ENCODE measurements at places on chromosomes 13 and 19.

GRCh38 chr13:30535046-30535445 is 69.3 kb upstream of the HMGB1 start:
- no peak for DNase-seq

GRCh38 chr13:44765001-44765471 is 188.9 kb upstream of the TSC22D1 start:
- no peak for DNase-seq

- DNase-seq, result no peak
Measured at GRCh38 chr13:36848199-36848982, 29.4 kb downstream of the RFXAP start.

GRCh38 chr13:42485272-42485671 is 88.7 kb upstream of the TNFSF11 start:
- no peak for DNase-seq

- no peak for DNase-seq
Measured at GRCh38 chr13:113148940-113149503, 9.4 kb upstream of the PROZ start.

GRCh38 chr19:18719541-18719940 is 36.1 kb downstream of the CRTC1 start:
- DNase-seq, result no peak

- DNase-seq, result no peak
Measured at GRCh38 chr19:51250786-51251467, at the start of gene SIGLECL1. TSS of gene SIGLECL1 (plus strand) at chr19:51251080. CDS start at chr19:51264073, 12,993 bp downstream.

GRCh38 chr13:94481941-94482340 is 2.5 kb upstream of the DCT start:
- no peak for DNase-seq

GRCh38 chr13:31908696-31909411 is 122.7 kb upstream of the FRY start:
- DNase-seq, result no peak

DNA sequence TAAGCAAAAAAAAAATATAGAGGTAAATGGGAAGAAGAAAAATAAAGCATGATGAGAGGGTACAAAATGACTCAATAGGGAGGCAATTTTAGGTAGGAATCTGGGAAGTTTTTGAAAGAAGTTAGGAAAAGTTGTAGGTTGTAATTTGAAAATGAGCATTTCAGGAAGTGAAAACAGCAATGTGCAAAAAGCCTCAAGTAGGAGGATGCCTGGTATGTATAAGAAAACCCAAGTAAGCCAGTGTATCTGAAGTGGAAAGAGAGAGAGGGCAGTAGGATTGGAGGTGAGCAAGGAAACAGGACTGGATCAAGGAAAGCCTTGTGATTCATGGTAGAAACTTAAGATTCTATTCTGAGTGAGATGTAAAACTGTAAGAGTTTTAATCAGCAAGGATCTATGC is 121.6 kb upstream of the SPRY2 start:
- DNase-seq, result no peak

DNA sequence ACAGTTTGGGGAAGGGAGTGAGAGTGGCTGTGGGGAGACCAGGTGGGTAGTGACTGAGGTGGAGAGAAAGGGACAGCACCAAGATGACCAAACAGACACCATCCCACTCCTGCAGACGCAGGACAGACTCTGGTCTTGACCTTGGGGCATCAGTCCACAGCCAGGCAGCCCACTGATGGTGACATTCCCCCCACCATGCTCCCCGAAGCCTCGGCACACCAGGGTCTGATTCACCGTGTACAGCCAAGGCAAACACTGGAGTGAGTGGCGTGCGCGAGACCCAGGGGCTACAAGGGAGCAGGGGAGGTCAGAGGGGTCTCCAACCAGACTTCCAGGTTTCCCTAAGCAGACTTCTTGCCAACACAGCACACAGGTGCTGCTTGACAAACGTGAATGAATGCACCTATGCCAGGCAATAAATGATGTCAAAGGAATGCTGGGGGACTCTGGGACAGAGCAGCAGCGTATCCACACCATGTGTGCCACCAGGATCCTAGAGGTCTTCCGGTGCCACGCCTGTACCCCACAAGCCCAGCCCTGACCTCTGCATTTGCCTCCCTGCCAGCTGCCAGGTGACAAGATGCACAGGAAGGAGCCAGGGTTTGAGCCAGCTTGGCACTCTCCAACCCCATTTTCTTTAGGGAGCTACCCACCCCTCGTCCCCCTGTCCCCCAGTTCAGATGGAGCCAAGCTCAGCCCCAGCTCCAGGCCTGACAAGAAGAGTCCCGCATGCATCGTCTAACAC is 18.5 kb downstream of the RANBP3 start:
- no peak for DNase-seq

DNA sequence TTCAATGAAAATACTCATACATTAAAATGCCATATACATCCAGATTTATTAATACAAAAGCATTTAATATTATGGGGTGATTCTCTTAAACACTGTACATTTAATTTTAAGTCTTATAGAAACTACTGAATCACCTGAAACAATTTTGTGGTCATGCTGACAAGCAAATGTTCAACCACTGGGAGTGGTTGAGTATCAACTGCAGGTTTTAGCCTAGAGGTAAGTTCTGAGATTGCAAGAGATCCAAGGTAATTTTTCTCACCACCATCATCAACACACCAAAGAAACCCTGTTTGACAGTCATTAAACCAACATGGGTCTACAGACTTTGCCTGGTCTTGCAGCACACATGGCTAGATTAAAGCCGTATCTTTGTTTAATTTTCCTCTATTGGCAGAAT is 196.3 kb downstream of the LHFPL6 start:
- DNase-seq, result no peak

DNA sequence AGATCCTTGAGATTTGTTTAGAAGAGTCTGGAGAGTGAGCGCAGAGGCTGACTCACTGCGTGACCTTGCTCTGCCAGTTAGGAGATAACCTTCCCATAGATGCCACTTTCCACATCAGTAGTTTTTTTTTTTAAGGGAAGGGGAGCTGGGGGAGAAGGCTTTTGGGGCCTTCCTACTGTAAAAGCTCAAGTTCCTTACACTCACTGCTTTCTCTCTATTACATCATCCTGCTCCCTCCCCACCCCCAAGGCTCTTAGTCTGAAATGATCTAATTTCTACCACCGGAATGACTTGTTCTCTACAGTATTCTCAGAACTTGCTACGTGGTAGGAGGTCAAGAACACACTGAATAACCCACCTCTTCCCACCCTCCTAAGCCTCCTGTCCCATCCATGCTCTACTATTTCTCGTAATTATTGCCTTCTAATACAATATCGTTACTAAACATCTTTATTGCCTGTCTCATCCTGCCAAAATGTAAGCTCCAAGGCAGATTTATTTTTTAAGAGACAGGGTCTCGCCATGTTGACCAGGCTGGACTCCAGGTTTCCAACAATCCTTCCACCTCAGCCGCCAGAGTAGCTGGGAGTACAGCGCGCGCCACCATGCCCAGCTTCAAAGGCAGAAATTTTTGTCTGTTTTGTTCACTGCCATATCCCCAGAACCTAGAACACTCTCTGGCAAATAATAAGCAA is 1.2 kb downstream of the LONP1 start:
- peak; percentile 42 for DNase-seq

GRCh38 chr19:32308431-32309077 is 36.9 kb upstream of the ZNF507 start:
- DNase-seq, result no peak

DNA sequence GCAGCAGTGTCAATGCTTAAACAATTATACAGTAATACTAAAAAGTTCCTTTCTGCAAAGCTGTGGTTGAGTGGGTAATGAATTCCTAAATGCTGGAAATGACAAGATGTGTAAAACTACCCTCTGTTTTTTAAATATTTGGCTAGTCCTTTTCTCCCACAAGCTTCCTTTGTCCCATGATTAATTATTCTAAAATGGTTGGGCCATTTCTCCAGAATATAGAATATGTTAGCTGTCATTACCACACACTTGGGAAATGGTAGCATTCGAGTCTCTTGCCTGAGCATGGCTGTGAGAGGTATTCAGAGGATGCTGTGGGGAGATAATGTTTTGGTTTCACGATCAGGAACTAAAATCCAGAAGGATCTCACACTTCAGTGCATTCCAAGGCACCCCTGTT is 1185.8 kb downstream of the UQCRFS1 start:
- DNase-seq, result no peak

DNA sequence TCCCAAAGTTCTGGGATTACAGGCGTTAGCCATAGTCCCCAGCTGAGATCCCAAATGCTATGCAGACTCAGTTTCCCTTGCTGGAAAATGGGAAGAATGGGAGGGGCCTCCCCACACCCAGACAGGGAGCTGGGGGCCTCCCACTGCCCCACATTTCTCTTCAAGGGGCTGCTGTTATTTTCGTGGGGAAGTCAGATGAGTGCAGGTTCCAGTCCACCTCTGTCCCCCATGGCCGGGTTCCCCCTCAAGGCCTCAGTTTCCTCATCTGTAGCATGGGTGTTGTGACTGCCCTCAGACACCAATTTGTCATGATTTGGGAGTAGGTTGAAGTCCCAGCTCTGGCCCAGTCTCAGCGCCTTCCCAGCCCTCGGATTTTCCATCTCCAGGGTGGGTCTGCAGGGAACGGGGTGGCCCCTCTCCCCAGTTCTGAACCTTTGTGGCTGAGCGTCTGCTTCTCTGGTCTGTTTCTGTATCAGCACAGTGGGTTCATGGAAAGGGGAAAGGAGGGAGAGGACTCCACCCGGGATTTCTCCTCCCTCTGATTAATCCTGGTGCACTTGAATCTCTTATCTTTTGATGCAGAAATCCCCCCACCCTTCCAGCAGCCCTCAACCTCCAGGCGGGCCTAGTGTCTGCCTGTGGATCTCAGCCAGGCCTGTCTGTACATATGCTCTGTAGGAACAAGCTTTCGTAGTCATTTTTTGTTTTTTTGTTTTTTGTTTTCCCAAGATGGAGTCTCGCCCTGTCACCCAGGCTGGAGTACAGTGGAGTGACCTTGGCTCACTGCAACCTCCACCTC is 12.2 kb downstream of the NFIC start:
- no peak for DNase-seq

- no peak for DNase-seq
Measured at GRCh38 chr13:104683789-104684188, 1617.6 kb upstream of the SLC10A2 start.

GRCh38 chr19:15583346-15583745 is 31.7 kb upstream of the CYP4F8 start:
- DNase-seq, result no peak

GRCh38 chr19:48284896-48285295 is 15.0 kb downstream of the ZNF114 start:
- no peak for DNase-seq

GRCh38 chr19:13699786-13700185 is 64.5 kb upstream of the MRI1 start:
- DNase-seq, result no peak

DNA sequence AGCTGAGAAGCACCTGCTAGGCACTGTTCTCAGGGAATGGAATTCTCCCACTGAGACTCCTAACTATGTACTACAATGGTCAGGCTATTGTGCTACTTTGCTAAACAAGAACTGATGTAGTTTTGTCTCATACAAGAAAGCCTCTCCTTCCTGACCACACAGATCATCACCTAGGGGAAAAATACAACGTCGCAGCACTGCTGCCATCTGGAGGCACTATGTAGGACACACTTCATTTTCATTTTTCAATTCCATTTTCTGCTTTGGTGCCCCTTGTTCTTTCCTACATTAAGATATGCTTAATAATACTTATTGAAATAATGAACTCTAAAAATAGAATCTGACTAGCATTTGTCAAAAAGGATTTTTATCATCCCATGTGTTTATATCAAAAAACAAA is 21.1 kb downstream of the PROSER1 start:
- no peak for DNase-seq

DNA sequence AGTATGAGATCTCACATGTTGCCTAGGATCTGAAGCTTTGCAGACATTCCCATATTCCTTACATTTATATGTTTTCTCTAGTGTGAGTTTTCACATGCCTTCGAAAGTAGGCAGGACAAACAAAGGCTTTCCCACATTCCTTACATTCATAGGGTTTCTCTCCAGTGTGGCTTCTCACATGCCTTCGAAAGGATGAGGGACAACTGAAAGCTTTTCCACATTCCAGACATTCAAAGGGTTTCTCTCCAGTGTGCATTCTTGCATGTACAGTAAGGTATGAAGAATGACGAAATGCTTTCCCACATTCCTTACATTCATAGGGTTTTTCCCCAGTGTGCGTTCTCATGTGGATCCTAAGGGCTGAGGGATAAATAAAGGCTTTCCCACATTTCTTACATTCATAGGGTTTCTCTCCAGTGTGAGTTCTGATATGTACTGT is 14.2 kb downstream of the ZNF699 start:
- no peak for DNase-seq

- DNase-seq, result no peak
Measured at GRCh38 chr19:45771311-45771933, 2.4 kb upstream of the SIX5 start.

GRCh38 chr19:28523619-28524018 is 689.3 kb downstream of the UQCRFS1 start:
- DNase-seq, result no peak

DNA sequence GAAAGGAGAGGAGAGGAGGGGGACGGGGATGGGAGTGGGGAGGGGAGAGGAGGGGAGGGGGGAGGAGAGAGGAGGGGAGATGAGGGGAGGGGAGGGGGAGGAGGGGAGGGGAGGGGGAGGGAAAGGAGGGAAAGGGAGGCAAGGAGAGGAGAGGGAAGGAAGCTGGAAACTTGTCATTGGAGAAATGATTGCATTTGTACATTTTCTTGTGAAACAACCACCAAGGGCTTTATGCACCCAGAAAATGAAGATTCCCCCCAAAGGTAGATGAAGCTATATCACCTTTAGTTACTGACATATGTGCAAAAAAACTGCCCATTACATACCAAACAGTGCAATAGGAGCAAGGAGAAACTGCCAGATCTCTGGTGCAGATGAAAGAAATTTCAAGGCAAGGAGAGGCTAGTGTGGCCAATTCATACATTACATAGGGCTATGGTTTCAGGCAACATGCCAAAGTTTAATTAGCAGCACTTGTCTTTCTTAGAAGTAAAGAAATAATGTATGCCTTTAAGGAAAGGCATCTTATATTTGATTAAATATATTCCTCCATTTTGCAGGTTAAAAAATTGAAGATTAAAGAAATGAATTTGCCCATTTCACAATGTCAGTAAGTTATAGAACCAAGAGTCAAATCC is 49.5 kb upstream of the STK24 start:
- DNase-seq, result no peak

- no peak for DNase-seq
Measured at GRCh38 chr13:99995589-99996380, 14.2 kb downstream of the ZIC2 start.

- DNase-seq, result no peak
Measured at GRCh38 chr19:5166262-5166661, 174.3 kb downstream of the PTPRS start.

- DNase-seq, result peak; percentile 36
Measured at GRCh38 chr13:50512474-50513299, 330.8 kb downstream of the DLEU7 start.

DNA sequence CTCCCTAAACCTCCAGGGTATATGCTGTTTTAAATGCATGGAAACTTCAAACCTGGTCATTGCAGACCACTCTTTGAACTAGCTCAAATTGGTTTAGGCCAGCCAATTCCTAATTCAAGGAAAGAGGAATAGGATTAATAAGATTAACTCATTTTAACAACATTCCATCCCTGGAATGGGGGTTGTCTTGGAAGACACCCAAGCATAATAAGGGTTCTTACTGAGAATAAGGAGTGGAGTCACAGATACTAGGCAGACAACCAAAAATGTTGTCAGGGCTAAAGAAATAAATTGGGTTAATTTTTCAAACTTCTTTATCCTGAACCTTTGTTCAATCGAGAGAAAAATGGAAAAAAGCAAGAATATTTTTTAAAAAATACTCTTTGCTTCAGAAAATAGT is 186.2 kb downstream of the PCDH9 start:
- no peak for DNase-seq

GRCh38 chr13:67052550-67053490 is 177.3 kb downstream of the PCDH9 start:
- DNase-seq, result no peak
